Anterior cingulate cortex (tissue), 58 donors: ENCODE measurements at places on chromosomes 6 and 20.

DNA sequence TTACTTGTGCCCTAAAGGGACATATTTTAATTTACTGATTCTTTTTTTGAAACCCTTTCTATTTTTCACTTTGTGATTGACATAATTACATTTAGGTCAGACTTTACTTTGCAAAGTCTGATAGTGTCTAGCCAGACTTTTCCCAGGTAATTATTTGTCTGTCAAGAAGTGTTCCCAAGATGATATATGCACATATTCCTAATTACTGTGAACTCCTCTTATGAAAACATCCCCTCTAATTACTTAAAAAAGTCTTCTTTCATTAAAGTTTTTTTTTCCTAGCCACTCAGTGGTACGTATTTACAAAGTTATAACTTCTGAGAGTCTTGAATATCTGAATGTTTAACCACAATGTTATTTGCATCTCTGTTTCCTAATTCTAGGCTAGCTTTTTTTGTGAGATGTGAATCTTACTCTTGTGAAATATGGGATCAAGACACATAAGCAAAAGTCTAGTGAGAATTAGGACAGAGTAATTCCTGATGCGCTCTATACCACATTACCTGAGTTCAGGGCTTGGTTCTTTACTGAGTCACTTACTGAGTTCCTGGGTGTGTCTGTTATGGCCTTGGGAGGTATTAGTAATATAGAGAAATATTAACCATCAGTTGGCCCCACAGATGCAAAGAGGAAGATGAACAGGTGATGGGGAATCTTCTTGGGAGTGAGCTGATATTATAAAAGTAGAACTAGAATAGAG lies 27.9 kb downstream of the FAM83B start:
- no peak for DNase-seq

GRCh38 chr6:121652726-121653623 lies 217.5 kb downstream of the GJA1 start:
- DNase-seq, result no peak

- no peak for DNase-seq
Measured at GRCh38 chr6:113860181-113860955, 3.2 kb downstream of the MARCKS start.

GRCh38 chr6:10302566-10303235 lies 112.2 kb downstream of the TFAP2A start:
- no peak for DNase-seq

DNA sequence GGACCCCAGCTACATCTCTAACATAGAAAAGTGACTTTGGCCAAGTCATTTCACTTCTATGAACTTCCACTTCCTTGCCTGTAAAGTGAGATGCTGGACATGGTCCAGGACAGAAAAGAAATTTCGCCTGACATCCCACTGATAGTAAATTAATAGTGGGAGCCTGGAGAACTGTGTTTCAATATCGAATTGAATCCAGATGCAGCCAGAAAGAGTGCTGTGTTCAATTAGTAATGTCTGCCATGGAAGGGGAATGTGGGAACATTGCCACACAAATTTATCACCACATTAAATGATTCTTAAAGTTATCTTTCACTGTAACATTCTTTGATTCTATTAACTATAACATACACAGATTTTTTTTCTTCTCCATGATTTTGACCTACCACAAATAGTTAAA lies 255.0 kb downstream of the HACE1 start:
- no peak for DNase-seq

DNA sequence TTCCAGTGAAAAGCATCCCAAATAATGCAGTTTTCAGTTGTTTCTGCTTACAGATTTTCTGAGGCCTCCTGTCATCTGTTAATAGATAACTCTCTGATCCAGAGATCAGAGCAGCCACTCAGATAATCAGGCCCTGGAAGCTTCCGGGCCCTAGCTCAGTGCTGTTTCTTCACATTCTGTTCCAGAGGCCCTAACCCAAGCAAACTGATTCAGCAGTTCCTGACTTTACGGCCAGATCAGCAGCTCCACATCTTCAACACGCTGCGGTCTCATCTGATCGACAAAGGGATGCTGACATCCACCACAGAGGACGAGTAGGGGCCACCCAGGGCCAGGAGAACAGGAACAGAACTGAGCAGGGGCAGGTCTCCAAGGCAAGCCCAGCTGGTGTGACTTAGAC lies 63.1 kb downstream of the CDS2 start:
- DNase-seq, result no peak

DNA sequence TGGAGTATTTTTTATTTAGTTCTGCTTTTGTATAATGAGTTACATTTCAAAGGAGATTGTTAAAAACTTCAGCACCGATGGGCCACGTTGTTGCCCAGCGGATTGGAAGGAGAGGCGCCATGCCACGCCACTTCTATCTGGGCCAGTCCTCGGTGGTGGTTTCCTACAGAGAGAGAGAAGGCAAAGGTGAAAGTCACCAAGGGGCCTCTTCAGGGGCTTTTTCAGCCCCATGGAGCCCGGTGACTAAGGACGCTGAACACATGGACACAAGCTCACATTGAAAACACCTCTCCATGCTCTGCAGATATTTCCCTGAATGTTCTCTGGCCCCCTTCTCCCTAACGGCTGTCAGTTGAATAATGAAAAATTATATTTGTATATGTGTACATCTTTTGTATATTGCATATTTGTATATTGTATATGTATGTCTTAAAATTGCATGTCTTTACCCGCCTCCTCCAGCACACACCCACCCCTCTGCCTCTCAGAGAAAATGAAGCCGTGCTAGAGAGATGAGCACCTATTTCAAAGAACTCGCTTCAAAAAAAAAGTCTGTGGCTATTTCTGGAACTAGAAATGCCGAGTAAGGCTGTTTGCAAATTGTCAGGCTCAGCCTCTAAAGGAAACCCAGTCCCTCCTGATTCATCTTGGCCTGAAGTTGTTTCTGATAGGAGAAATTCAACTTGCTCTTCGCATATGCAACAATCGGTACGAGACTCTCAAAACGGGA lies 91.9 kb upstream of the CDH4 start:
- no peak for DNase-seq

GRCh38 chr20:63873477-63873971 lies 8.5 kb downstream of the TPD52L2 start:
- DNase-seq, result no peak

GRCh38 chr20:31870726-31871617 lies 538 bp downstream of the TTLL9 start:
- no peak for DNase-seq

- no peak for DNase-seq
Measured at GRCh38 chr6:33636655-33637054, 15.5 kb downstream of the ITPR3 start.

DNA sequence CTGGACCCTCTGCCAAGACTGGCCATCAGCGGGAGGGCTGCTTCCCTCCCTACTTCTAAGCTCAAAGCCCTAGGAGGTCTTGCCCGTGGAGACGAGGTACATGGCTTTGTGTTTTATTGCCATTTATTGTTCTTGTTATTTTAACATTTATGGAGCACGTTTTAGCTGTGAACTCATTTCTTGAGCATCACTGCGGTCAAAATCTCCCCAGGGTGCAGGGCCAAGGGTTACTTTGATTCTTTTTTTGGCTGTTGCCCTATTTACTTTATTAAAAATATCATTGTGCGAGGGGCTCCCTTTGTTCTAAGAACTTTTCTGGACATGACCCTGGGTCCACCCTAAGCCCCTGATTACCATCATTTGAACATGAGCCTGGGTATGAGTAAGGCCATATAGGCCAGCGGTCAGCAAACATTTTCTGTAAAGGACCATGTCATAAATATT lies 51.6 kb downstream of the EYA2 start:
- DNase-seq, result no peak

GRCh38 chr6:43147691-43148477 lies 23.2 kb upstream of the SRF start:
- DNase-seq, result no peak

DNA sequence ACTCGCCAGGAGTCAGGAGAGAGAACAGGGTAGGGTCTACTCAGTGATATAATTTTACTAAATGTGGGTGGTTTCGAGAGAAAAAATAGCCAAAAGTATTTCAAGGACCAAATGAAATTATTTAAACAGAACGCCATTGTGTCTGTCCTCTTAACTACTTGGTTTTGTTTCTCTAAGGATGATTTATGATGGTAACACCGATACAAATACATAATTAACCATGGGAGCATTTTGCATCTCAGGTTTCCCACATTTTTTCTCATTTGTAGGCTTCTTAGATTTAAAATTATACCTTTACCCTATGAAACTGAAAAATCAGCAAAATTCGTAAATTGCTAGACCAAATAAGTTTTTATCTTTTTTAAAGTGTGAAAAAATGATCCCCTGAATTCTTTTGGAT lies 188.2 kb downstream of the ZFP64 start:
- no peak for DNase-seq

DNA sequence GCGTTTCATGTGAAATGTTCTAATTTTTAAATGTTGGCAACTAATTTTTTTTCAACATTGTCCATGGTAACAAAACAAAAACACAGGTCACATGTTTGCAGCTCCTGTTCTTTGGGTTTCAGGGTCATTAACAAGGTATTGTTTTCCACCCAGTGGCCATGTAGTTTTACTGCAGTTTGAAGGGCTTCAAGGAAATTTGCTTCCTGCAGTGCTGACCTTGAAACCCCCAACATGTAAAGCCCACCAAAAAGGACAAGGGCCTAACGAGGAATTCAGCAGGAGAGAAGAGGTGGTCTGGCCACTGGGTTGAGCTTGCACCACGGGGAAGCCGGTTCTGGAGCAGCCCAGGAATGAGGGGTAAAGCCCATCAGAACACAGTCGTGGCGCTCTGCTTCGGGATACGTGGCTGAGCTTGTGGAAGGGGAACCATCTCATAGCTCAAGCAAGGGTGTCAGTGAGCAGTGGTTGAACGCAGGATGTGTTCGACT lies 13.9 kb upstream of the KLHL31 start:
- DNase-seq, result no peak

DNA sequence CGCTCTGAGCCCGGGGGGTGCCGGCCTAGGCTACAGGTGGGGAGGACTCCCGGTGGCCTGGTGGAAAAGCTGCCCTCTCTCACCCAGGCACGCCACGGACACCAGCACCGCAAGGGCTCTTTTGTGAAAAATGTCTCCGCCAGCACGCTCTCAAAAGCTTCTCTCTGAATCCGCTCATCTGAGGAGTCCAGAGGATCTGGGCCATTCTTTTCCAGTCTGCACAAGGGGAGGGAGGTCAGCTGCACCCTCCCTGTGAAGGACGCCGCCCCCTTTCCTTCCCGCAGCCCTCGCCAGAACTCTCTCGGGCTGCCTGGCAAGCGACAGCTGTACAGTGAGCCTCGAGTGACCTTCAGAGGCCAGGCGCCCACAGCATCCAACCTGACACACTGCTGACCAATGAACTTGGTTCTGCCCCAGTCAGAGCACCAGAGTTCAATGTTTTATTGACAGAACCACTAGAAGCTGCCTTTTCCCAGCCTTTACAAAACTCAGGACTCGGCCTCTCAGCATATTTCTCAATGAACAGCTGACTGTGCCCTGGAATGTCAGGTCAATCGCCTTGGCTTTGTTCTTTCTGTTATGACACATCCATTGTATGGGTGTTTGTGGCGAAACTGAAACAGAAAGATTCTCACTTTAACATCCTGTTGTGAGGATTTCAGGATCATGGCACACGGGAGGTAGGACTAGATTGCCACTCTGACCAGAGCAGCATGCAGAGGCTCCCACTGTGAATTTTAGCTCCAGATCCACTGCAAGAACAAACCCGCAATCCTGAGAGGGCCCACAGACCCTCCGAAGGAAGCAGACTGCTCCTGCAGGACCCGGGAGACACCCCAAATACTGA lies 26.7 kb downstream of the SERPINB9 start:
- no peak for DNase-seq

DNA sequence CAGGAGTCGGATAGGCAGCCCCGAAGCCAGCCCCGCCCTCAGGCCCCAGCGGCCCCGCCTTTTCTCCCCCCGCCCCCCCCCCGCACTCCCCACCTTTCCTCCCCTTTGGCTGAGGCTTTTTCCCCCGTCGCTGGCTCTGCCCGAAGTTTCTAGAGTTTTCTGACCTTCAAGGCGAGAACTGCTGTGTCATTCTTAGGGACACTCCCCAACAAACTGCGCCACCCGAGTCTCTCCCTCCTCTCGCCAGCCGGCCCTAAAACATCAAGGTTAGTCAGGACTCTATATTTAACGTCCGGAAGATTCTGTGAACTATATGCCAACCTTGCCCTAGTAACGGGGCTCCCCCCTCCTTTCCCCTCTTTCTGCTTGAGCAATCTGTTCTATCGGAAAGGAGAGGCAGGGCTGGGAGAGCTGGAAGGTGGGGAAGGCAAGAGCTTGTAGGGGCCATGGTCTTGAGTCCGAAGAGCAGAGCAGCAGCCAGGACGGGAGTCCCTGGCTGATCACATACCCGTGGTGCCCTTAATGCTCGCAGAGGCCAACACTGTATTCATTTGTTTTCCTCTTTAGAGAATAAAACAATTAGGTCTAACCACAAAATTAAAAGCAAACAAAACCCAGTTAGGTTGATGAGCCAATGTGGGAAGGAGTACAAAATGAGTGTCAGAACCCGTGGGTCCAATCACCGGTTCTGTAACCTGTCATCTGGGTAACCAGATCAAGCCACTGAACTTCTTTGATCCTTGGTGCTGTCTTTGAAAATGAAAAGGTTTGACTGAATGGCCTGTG lies 5.3 kb upstream of the HSPA1B start:
- peak; percentile 29 for DNase-seq

GRCh38 chr20:57117296-57117695 lies 149.1 kb downstream of the BMP7 start:
- DNase-seq, result no peak
